ENCODE measurements at places on chromosomes 5 and 9. TPM values are rescaled to one million over a fixed set of nuclear protein-coding genes. Genes with fewer than 3 reads are reported as not detected.

JAKMIP2 gene
- 6.1 TPM for total RNA-seq

DNA sequence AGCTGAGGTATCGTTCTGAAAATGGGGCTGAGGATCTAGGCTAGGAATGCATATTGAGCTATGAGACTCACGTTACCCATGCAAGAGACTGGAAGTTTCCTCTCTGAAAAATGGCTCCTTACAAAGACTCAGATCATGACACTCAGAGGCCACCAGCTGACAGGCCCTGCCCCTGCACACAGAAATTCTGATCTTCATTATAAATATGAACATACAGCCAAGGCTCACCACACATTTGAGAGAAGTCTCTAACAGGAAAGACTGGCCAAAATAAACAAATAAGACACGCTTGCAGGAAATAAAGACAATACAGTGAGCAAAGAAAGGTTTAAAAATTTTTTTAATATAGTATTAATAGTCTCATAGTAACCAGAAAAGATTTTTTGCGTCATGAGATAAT is 365.9 kb downstream of the NFIB start:
- H3K36me3 ChIP-seq: no peaks in the 10 kb centered on the region
- no peak overlapping the region for H3K4me3 ChIP-seq
- H3K4me1 ChIP-seq: no peaks in the 10 kb centered on the region
- H3K27me3 ChIP-seq: no peaks in the 10 kb centered on the region
- H3K27ac ChIP-seq: no peak overlapping the region

GAS1 gene
- total RNA-seq: 61.3 TPM

GRCh38 chr9:70795841-70796240 is 325.6 kb downstream of the TRPM3 start:
- H3K4me1 ChIP-seq: no peaks in the 10 kb centered on the region
- no peak overlapping the region for H3K27ac ChIP-seq
- no peaks in the 10 kb centered on the region for H3K36me3 ChIP-seq
- H3K27me3 ChIP-seq: no peaks in the 10 kb centered on the region
- no peak overlapping the region for H3K4me3 ChIP-seq

LRRC19 gene
- 44.6 TPM for total RNA-seq

SYNPO gene
- total RNA-seq: 8.4 TPM

GRCh38 chr5:63960646-63961045 is 1.6 kb downstream of the HTR1A start:
- no peak for DNase-seq
- H3K27ac ChIP-seq: no peak overlapping the region
- H3K36me3 ChIP-seq: no peaks in the 10 kb centered on the region
- H3K4me3 ChIP-seq: no peak overlapping the region
- peaks cover 54% of the 10 kb centered on the region for H3K27me3 ChIP-seq

DNA sequence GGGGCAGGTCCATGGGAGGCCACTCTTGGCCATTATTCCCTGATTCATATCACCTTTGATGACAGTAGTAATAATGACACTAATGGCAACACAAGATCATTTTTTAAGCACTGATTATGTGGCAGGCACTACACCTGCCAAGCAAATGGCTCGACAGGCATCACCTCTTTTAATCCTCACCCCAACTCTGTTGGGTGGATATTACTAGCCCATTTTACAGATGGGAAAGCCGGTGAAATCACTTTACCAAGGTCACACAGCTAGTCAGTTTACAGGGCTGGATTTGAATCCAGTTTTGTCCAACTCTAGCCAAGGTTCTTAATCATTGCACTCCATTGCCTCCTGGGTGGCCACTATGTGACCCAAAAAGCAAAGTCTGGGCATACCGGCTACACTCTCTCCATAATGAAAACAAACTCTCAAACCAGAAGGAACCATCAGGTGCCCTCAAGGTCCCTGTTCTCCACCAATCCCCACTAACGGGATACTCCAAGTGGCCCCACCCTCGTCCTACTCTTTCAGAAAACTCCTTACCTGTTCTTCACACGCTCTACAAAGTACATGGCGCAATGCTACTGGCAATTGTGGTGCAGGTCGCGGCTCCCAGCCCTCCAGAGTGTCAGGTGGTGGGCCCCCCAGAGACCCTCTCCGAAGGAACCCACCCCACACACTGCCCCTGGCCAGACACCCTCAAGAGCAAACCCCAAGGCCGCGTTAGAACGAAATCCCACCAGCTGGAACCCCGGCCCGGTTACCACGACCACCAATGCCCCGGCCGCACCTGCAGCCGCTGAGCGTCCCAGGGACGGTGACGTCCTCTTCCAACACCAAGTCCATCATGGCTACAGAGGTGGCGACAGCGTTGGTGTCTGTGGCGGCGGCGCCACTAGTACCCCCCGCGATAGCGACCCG is 572 bp downstream of the CDK5RAP2 start:
- peak overlapping the region; percentile 60 for H3K27ac ChIP-seq
- no peaks in the 10 kb centered on the region for H3K27me3 ChIP-seq
- H3K4me1 ChIP-seq: peaks cover 8% of the 10 kb centered on the region
- DNase-seq: peak; percentile 40

DNA sequence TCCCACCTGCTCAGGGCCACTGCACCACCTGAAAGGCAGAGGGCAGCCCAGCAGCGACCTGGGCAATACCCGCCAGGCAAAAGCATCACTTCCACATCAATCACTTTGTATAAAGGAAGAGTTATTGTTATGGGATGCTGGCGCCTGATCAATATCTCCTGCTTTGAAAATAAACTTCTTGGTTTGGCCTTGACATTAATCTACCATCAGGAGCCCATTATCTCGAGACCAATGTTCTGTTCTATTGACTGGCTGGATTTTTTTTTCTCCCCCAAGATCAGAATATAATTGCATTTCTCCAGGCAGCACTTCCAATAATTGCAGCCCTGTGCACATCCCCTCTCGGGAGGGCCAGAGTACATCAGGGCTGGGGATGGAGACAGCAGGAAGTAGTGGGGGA is 44.4 kb upstream of the SAP30L start:
- no peaks in the 10 kb centered on the region for H3K27me3 ChIP-seq
- H3K4me1 ChIP-seq: peaks cover 13% of the 10 kb centered on the region
- DNase-seq: no peak
- no peak overlapping the region for H3K27ac ChIP-seq

DNA sequence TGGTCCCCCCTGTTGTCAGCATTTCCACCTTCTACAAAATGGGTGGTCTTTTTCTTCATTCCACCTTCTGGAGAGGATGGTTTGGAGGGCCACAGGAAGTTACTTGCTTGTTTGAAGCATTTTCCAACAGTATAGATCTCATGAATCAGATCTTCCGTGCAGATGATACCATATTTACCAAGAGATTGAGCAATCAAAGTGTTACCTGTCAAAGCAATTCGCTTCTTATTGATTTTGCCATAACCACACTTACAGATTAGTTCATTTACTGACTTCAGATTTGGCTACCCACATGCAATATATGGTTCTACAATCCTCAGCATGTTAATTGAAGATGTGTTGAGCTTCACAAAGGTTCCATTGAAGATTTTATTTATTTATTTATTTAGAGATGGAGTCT is 14.0 kb upstream of the TEX48 start:
- H3K4me1 ChIP-seq: no peaks in the 10 kb centered on the region
- no peak overlapping the region for H3K4me3 ChIP-seq
- no peaks in the 10 kb centered on the region for H3K36me3 ChIP-seq
- no peak overlapping the region for H3K27ac ChIP-seq

DNA sequence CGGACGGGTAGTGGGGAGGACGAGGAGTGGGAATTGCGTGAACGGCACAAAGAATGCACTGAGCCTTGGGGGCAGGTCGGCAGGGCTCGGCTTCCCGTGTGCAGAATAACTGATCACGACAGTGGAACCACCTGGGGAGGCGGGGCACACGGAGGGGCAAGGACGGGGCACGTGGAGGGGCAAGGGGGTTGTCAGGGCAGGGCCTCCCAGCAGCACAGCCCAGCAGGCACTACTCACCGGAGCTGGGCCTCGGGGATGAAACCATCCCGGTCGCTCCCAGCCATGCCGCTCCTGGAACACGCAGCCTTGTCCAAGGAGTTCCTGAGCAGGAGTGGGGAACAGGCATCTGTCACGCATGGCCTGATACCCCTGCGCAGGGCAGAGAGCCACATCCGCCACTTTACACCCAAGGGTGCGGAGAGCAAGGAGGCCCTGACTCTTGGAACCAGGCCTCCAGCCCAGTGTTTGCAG is 33.4 kb downstream of the SARDH start:
- DNase-seq: no peak
- no peak overlapping the region for H3K27ac ChIP-seq
- no peaks in the 10 kb centered on the region for H3K36me3 ChIP-seq
- H3K4me1 ChIP-seq: peaks cover 22% of the 10 kb centered on the region
- no peaks in the 10 kb centered on the region for H3K27me3 ChIP-seq

C7 gene
- total RNA-seq: 43.5 TPM

- no peak overlapping the region for H3K27ac ChIP-seq
- H3K4me1 ChIP-seq: no peaks in the 10 kb centered on the region
- no peak for DNase-seq
- no peaks in the 10 kb centered on the region for H3K36me3 ChIP-seq
- no peaks in the 10 kb centered on the region for H3K27me3 ChIP-seq
Measured at GRCh38 chr5:37071901-37072581, 177.1 kb downstream of the CPLANE1 start.

CD274 gene
- total RNA-seq: not detected

IL3 gene
- total RNA-seq: 0.37 TPM

- no peaks in the 10 kb centered on the region for H3K36me3 ChIP-seq
- peaks cover 34% of the 10 kb centered on the region for H3K4me1 ChIP-seq
- no peak overlapping the region for H3K4me3 ChIP-seq
- H3K27ac ChIP-seq: peak overlapping the region; percentile 93
- no peaks in the 10 kb centered on the region for H3K27me3 ChIP-seq
Measured at GRCh38 chr9:34072868-34073590, 24.3 kb upstream of the UBAP2 start.

DNA sequence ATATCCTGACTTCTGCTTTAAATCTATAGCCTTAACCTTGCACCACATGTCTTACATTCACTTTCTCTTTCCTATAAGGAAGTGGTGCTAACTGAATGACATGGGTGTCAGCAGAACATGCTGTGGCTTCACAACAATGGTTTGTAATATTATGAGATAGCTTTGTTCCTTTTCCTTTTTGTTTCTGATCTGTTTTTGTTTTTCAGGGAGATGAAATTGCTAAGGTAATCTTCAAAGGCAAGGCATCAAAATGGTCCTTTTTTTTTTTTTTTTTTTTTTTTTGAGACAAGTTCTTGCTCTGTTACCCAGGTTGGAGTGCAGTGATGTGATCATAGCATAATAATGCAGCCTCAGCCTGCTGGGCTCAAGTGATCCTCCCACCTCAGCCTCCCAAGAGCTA is 53.6 kb upstream of the RANBP6 start:
- H3K4me3 ChIP-seq: no peak overlapping the region
- H3K36me3 ChIP-seq: no peaks in the 10 kb centered on the region
- H3K27me3 ChIP-seq: no peaks in the 10 kb centered on the region
- DNase-seq: no peak
- H3K4me1 ChIP-seq: no peaks in the 10 kb centered on the region

ZMYND19 gene
- 24.3 TPM for total RNA-seq

AMBP gene
- total RNA-seq: 713 TPM

DNA sequence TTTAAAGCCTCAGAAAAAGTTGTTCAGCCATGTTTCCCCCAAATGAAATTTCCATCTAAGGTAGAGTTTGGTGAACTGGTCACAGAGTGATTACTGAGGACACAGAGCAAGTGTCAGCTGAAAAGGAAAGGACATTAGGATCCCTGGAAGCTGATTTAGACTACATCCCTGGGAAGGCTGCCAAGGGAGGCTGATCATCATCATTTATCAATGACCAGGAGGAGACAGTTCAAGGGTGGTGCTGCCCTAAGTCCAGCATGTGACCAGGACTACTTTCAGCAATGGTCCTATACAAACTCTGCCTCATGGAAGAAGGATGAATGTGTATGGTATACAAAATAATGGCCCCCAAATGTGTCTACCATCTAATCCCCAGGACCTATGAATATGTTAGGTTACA is 120.6 kb downstream of the PIK3R1 start:
- DNase-seq: no peak
- no peak overlapping the region for H3K4me3 ChIP-seq
- H3K4me1 ChIP-seq: peaks cover 9% of the 10 kb centered on the region

MARCHF3 gene
- 9.4 TPM for total RNA-seq

DNA sequence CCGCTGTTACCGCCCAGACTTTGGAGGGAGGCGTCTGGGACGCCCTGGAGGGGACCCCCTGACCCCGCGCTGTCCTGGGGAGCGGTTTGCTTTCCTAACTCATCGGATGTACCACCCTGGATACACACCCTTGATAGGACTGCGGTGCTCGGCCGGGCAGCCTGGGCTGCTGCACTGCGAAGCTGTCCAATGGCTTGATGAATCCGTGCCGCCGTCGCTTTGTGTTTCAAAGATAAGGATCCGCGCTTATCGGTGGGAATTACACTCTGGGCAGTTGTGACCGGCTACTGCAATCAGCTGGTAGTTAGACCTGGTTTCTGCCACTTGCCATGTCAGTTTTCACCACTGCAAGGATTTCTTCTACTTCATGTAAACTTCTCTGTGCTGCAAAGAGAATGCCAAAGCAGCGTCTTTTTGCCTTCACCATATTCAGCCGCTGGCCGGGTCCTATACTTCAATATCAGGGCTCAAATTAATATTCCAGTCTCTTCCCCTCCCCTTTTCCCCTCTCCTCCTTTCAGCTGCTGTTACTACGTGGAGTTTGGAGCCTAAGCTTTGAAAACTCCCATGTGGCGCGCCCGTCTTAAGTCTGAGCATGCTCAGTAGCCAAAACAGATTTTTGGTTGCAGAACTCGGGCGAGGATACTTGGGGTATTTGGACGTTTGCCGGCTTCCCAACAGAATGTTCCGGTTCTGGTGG is 727 bp downstream of the SMAD5 start:
- no peaks in the 10 kb centered on the region for H3K36me3 ChIP-seq
- DNase-seq: peak; percentile 78
- H3K27ac ChIP-seq: peak overlapping the region; percentile 99
- H3K4me1 ChIP-seq: peaks cover 39% of the 10 kb centered on the region
- no peaks in the 10 kb centered on the region for H3K27me3 ChIP-seq
- H3K4me3 ChIP-seq: peak overlapping the region; percentile 91

- peaks cover 18% of the 10 kb centered on the region for H3K4me1 ChIP-seq
- peaks cover 95% of the 10 kb centered on the region for H3K27me3 ChIP-seq
- no peaks in the 10 kb centered on the region for H3K36me3 ChIP-seq
- DNase-seq: no peak
- H3K27ac ChIP-seq: no peak overlapping the region
- H3K4me3 ChIP-seq: no peak overlapping the region
Measured at GRCh38 chr5:73433982-73434342, 14.6 kb downstream of the FOXD1 start.

DNA sequence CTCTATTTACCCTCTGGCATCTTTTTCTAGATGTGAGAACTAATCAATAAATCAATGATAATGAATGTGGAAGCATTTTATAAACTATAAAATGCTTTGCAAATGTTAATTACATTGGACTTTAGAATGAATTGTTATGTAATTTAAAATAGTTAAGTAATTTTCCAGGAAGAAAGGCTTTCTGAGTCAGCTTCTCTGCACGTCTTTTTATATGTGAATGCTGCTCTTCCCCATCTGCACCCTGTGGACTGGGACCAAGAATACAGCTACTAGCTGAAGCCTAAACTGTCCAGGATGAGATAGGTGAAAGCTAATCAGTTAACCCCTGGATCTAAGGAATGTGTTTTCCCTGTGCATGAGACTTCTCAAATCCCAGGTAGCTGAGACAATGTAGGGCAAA is 292.9 kb downstream of the NR3C1 start:
- DNase-seq: no peak
- no peaks in the 10 kb centered on the region for H3K36me3 ChIP-seq
- no peaks in the 10 kb centered on the region for H3K27me3 ChIP-seq
- no peak overlapping the region for H3K4me3 ChIP-seq
- H3K4me1 ChIP-seq: no peaks in the 10 kb centered on the region

TRIM14 gene
- 10.0 TPM for total RNA-seq

Measured in hepatocyte (in vitro differentiated cells).